ENCODE measurements at places on chromosomes 11 and 22. TPM values are rescaled to one million over a fixed set of nuclear protein-coding genes. Genes with fewer than 3 reads are reported as not detected.

PATE4 gene
- not detected for polyA plus RNA-seq

ANKRD42 gene
- 8.8 TPM for polyA plus RNA-seq

DNA sequence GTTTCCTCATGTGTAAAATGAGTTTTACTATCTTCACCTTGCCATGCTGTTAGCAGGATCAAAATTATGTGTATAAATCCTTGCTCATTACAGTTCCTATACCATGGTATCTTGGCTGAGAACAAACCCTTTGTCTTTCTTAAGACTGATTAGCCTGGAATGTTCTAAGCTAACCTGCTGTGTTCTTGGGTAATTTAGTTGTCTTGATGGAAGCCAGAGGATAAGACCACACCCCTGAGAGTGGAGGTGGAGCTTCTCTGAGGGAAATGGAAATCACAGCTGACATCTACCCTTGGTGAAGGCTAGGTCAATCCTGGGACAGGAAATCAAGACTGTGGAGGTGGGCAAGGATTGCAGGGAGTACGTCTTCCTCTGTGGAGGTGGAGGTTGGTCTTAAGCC, 206.1 kb upstream of the ARHGAP20 start:
- H3K36me3 ChIP-seq = no peaks in the 10 kb centered on the region
- no peak overlapping the region for H3K27ac ChIP-seq
- no peak overlapping the region for H3K4me3 ChIP-seq
- no peaks in the 10 kb centered on the region for H3K27me3 ChIP-seq
- DNase-seq = no peak

DNA sequence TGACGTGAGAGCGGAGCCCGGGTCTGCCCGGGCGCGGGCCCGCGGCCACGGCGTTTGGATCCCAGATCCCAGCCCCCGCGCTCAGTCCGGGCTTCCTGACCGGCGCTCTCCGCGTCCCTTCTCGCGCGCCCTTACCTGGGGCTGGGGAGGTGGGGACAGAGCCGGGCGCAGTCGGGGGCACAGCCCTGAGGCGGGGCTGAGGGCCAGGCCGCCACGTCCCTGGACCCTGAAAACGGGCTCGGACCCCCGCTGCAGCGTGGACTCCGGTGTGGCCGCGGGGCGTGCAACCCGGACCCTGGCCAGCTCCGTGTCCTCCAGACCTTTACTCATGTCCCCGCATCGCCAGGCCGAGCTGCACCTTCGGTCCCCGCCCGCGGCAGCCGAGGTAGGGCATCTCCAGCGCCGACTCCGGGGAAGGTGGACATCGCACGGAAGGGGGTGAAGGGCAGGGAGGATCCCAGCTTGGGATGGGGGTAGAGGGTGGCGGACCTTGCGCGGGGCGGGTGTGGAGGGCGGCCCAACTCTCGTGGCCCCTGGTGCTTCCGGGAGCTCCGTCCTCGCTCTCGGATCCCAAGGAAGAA, 9.9 kb upstream of the AIFM3 start:
- peaks cover 23% of the 10 kb centered on the region for H3K36me3 ChIP-seq
- no peak for DNase-seq
- H3K27ac ChIP-seq = no peak overlapping the region
- H3K4me1 ChIP-seq = no peaks in the 10 kb centered on the region

DNA sequence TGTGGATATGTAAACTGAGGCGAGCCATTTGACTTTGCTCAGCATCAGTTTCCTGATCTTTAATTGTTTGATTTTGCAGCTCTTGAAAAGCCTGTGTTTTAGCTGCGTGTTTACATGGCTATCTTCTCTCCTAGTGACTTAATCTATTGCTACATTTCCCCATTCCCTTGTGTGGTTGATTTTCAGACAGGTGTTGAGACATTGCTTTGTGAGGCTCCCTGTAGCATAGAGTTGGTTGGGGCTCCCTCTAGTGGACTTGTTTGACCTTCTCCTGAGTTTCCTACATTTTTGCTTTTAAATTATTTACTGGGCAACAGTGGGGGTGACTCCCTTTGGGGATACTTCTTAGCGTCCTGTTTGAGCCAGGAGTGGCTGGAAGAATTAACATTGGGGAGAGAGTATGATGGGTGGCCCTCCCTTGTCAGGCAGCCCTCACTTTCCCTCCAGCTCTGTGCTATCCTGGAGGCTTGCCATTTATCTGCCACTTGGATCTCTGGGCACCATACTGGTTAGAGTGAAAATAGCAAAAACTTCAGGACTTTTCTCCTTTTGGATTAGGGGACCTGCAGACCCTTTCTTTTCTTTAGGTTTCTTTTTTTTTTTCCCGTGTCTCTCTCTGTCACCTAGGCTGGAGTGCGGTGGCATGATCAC, 9.2 kb upstream of the CBL start:
- H3K4me3 ChIP-seq = no peak overlapping the region
- H3K36me3 ChIP-seq = no peaks in the 10 kb centered on the region
- no peak overlapping the region for H3K27ac ChIP-seq
- H3K27me3 ChIP-seq = no peaks in the 10 kb centered on the region
- peak; percentile 88 for DNase-seq

SCGB1D4 gene
- polyA plus RNA-seq = not detected

- no peak overlapping the region for H3K4me3 ChIP-seq
- no peak overlapping the region for H3K27ac ChIP-seq
- no peaks in the 10 kb centered on the region for H3K4me1 ChIP-seq
- DNase-seq = no peak
These were observed 1862.9 kb upstream of the RAG2 start for GRCh38 chr11:38460896-38461295.

DNA sequence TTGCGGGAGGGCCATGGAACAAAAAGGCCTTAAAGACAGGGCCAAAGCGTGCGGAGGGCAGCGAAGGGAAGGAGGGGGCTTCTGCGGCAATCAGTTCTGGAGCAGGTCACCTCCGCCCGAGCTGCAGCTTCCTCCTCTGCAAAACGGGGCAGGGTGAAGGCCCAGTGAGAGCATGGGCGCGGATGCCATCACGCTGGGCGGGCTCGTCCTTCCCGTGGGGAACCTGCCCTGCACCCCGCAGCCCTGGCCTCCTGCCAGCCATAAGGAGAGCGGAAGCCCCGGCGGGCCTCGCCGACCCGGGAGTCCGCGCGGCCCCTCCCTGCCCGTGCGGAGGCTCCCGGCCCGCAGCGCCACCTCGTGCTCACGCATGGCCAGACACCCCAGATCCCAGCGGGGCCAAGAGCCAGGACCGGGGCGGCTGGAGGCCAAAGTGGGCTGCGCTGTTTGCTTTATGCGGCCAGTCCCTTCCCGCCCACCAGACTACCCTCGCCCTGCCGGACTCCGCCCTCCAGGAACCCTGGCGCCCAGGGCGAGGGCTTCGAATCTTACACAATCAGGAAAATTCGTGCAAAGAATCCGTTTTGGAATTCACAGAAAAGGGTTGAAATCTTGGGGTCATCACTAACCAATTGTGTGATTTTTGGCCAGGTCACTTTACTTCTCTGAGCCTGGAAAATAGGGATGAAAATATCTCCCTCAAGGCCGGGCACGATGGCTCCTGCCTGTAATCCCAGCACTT, 16.1 kb downstream of the TSKU start:
- peak; percentile 88 for DNase-seq
- no peaks in the 10 kb centered on the region for H3K27me3 ChIP-seq

DNA sequence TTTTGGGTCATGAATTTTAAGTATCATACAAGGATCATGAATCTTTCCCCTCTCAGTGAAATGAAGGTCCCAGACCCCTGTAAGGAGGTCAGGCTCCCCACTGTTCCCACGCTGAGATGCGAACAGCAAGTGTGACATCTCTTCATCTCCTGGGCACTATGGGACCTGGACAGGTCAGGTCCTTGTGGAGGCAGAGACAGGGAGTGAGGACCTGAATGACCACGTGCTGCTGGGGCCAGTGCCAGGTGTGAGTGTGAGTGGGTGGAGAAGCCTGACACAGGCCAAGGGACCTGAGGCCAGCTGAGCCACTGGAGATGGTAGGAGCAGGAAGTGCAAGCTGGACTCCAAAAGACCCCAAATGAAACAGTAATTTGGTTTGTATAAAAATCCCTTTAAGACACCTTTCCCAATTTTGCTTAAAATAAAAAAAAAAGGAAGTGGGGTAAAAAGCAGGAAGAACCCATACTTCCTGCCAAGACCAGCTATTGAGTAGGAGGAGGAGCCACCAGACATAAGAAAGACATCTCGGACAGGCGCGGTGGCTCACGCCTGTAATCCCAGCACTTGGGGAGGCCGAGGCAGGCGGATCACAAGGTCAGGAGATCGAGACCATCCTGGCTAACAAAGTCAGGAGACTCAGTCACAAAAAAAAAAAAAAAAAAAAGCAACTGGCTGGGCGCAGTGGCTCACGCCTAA, 35.4 kb upstream of the SERPIND1 start:
- H3K27ac ChIP-seq = no peak overlapping the region
- H3K4me3 ChIP-seq = no peak overlapping the region
- H3K4me1 ChIP-seq = no peaks in the 10 kb centered on the region
- no peaks in the 10 kb centered on the region for H3K27me3 ChIP-seq
- no peak for DNase-seq
- H3K36me3 ChIP-seq = peaks cover 42% of the 10 kb centered on the region

MYBPC3 gene
- polyA plus RNA-seq = 0.01 TPM

GRCh38 chr22:41919357-41920224, 4.7 kb upstream of the SHISA8 start:
- DNase-seq = peak; percentile 62
- peak overlapping the region; percentile 11 for H3K4me3 ChIP-seq
- no peaks in the 10 kb centered on the region for H3K36me3 ChIP-seq
- H3K4me1 ChIP-seq = peaks cover 39% of the 10 kb centered on the region

DNA sequence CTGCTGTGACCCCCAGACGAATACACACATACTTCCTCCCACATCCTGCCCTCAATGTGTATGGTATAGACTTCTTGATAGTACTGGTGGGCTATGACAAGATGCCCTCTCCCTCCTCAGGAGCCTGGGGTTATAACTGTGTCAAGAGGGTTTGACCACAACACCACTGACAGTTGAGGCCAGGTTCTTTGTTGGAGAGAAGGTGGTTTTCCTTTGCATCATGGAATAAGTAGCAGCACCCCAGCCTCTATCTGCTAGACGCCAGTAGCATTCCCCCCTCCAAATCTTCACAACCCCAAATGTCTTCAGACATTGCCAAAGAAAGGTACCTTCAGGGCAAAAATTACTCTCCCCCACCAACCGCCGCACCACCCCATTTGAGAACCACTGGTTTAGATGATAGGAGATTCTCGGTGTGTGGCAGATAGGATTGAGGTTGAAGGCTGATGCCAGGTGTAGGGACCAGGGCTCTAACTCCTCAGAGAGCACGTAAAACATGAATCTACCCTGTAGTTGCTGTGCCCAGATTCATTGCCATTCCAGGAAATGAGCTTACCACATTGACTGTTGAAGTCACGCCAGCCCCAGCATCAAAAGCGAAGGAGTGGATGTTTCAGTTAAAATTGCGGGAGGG, 5.5 kb upstream of the MYO18B start:
- no peaks in the 10 kb centered on the region for H3K27me3 ChIP-seq
- no peak for DNase-seq
- no peak overlapping the region for H3K27ac ChIP-seq
- H3K4me1 ChIP-seq = peaks cover 9% of the 10 kb centered on the region
- no peak overlapping the region for H3K4me3 ChIP-seq

DNA sequence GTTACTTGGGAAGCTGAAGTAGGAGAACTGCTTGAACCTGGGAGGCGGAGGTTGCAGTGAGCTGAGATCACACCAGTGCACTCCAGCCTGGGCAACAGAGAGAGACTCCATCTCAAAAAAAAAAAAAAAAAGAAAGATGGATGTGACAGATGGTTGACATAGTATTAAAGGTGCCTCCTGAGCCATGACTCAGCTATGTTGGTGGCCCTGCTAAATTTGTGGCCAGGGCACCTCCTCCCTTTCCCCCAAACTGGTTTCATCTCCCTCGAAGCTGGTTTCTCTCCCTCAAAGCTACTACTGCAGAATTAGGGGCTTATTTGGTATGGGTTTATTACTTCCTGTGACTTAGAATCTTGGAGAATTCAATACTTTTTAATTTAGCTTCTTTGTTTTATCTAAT, 31.5 kb downstream of the SDHD start:
- no peaks in the 10 kb centered on the region for H3K27me3 ChIP-seq
- no peak overlapping the region for H3K27ac ChIP-seq
- H3K36me3 ChIP-seq = no peaks in the 10 kb centered on the region
- 0 out of 2 replicates have a peak, but pooled peaks cover 6% of the 10 kb centered on the region for H3K4me1 ChIP-seq
- no peak overlapping the region for H3K4me3 ChIP-seq
- DNase-seq = no peak

SERPINH1 gene
- 67.8 TPM for polyA plus RNA-seq

DNA sequence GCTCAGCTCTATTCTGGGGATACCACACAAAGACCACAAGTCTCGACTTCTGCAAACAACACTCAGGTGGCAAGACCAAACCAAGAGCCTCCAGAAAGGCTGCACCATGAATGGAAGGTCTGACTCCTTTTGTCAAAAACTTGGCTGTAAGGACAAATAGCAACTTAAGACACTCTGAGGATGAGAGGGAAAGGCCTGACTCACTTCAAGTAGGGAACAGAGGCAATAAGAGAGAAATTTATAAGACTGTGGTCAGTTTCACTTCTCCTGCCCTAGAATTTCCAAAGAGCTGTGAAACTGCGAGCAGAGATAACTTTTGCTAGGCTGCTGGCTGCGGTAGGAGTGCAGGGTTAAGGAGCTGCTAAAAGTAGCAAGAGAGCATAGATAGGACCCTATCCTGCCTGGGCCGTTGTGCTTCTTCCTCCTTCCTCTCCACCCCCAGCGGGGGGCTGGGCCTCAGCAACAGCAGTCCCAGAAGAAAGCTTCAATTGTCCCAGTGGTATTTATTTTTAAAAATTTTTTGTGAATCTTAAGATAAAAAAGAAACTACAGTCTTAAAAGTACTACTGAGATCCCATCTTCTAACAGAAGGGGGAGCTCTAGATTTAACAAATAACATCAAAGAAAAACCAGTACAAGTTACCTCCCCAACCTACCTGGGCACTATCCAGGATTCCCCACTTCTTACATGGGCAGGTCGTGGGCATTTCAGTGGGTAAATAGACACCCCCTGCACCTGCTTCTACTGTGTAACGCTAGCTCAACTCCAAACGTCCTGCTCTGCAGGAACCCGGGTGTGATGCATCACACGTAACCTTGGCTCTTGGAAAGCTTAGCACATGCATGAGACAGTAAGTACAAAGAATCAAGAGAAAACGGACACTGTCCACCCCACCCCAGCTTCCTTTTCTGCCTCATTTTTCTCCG, 66.4 kb downstream of the SGSM3 start:
- no peaks in the 10 kb centered on the region for H3K27me3 ChIP-seq
- DNase-seq = peak; percentile 57
- H3K27ac ChIP-seq = peak overlapping the region; percentile 81
- peaks cover 19% of the 10 kb centered on the region for H3K36me3 ChIP-seq
- H3K4me1 ChIP-seq = peaks cover 23% of the 10 kb centered on the region
- H3K4me3 ChIP-seq = no peak overlapping the region

GRCh38 chr11:34444428-34444827, 5.7 kb downstream of the CAT start:
- no peak for DNase-seq
- H3K36me3 ChIP-seq = peaks cover 32% of the 10 kb centered on the region
- H3K4me1 ChIP-seq = peaks cover 28% of the 10 kb centered on the region
- H3K4me3 ChIP-seq = no peak overlapping the region

NCR3LG1 gene
- polyA plus RNA-seq = 13.8 TPM

GRCh38 chr11:46144741-46145140, 23.5 kb upstream of the PHF21A start:
- no peaks in the 10 kb centered on the region for H3K27me3 ChIP-seq
- no peak overlapping the region for H3K4me3 ChIP-seq
- H3K4me1 ChIP-seq = peaks cover 6% of the 10 kb centered on the region
- DNase-seq = no peak
- H3K36me3 ChIP-seq = no peaks in the 10 kb centered on the region

GRCh38 chr11:68839911-68840641, 1.6 kb downstream of the CPT1A start:
- H3K27me3 ChIP-seq = no peaks in the 10 kb centered on the region
- peak overlapping the region; percentile 79 for H3K27ac ChIP-seq
- peaks cover 3% of the 10 kb centered on the region for H3K36me3 ChIP-seq
- peaks cover 56% of the 10 kb centered on the region for H3K4me1 ChIP-seq
- H3K4me3 ChIP-seq = peak overlapping the region; percentile 47

MEI1 gene
- polyA plus RNA-seq = 0.68 TPM
